Esophagus muscularis mucosa (tissue), 4 donors: ENCODE measurements at places on chromosomes 7 and 10. TPM values are rescaled to one million over a fixed set of nuclear protein-coding genes. Genes with fewer than 3 reads are reported as not detected.

DNAH11 gene
- total RNA-seq: 14.2 TPM

CYP3A4 gene
- not detected for total RNA-seq

PSD gene
- 268 TPM for total RNA-seq

BLOC1S2 gene
- total RNA-seq: 20.4 TPM

CTTNBP2 gene
- total RNA-seq: 12.1 TPM

JAZF1 gene
- 33.8 TPM for total RNA-seq

UNCX gene
- not detected for total RNA-seq

ITGA8 gene
- 53.3 TPM for total RNA-seq

SFTPA1 gene
- total RNA-seq: not detected

FASTK gene
- 57.7 TPM for total RNA-seq

DNA sequence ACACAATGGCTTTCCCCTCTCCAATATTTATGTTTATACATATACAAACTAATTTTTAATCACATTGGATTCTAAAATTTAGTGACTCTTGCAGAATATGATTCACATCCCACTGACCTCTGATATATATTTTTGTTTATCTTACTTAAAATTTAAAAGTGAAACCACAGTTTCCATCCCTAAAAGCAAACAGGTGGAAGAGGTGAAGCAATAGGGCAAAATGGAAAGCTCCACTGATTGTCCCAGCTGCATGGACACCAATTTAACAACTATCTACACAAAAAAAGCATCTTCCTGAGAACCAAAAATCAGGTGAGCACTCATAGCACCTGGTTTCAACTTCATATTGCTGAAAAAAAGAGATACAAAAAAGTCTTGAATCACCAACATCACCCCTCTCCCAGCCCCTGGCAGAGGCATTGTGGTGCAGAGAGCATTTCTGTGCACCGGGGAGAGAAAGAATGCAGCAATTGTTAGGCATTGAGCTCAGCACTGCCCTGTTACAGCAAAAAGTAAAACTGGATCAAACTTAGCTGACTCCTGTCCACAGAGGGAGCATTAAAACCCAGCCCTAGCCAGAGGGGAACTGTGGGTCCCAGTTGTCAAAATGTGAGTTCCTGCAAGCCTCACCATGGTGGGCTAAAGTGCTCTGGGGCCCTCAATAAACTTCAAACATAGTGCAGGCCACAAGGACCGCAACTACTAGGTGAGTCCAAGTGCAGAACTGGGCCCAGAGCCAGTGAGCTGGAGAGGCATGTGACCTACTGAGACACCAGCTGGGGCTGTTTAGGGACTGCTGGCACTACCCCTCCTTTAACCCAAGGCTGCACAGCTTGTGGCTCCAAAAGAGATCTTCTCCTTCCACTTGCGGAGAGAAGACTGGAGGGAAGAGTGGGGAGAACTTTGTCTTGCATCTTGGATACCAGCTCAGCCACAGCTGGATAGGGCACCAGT lies 92.1 kb downstream of the SIRT1 start:
- DNase-seq: no peak
- H3K36me3 ChIP-seq: peaks cover 52% of the 10 kb centered on the region
- no peaks in the 10 kb centered on the region for H3K27me3 ChIP-seq
- H3K4me3 ChIP-seq: no peak overlapping the region

DNA sequence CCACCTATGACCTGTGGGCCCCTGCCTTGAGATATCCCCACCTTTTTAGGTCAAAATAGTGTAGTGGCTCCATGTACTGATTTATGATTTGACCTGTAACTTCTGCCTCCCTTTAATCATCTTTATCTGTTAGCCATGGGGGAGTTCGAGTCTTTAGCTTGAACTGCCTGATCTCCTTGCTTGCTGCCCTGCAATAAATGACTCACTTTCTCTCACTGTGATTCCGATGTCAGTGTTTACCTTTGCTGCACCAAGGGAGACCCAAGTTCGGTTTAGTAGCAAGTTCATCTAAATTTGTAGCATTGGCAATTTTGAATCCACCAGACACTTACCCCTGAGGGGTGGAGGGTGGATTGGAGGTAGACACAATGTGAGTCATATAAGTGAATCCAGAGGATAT lies 814.6 kb upstream of the AUTS2 start:
- no peaks in the 10 kb centered on the region for H3K36me3 ChIP-seq
- H3K27ac ChIP-seq: no peak overlapping the region
- no peaks in the 10 kb centered on the region for H3K27me3 ChIP-seq
- DNase-seq: no peak
- H3K4me1 ChIP-seq: no peaks in the 10 kb centered on the region

DNA sequence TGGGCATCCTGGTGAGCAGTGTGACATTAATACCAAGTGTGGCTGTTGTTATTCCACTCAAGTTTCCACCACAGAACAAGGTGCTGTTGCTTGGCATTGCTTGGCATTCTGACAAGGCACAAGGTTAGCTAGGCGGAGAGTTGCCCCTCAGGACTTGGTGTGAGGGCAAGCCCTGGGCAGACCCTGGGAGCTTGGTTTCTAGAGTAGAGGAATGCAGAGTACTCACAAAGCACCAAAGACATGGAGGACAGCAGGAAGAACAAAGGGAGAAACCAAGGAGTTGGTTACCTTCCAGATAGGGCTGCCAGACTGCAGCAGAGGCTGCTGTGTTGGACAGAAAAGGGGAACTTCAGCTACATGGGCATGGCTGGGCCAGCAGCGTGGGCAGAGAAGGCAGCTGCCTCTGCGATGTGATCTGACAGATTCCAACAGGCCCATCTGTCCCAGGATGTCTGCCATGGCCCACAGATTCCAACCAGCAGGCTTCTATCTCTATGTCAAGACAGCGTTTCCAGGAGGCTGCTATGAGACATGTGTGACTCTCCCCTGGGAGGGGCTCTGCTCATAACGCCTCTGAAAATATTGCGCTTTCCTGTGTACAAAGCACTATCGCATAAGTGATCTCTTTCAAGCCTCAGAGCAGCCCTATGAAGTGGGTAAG lies 1.8 kb downstream of the GOLGA7B start:
- H3K36me3 ChIP-seq: no peaks in the 10 kb centered on the region
- no peak overlapping the region for H3K27ac ChIP-seq
- no peaks in the 10 kb centered on the region for H3K27me3 ChIP-seq
- DNase-seq: no peak

DNA sequence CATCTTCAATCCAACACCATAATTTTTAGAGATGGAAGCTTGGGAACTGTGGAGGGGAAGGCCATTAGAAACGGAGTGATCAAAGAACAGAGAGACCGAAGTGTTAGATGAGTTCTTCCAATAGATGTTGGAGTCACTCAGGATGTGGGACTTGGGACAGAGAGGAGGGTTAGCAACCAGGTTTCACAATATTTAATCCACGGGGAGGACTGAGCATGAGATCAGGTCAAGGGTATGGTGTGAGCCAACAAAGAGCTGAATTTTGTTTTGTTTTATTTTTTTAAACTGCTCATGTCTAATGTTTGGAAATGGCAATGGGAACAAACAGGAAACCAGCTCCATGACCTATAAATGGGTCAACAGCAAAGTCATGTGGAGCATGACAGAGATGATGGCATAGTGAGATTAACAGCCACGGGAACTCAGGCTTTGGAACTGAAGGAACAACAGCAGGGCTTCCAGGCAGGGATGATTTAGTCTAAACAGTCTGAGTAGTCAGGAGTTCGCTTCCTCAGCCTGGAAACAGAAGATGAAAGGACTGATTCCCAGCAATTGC lies 38.9 kb upstream of the AMPH start:
- no peaks in the 10 kb centered on the region for H3K27me3 ChIP-seq
- no peak overlapping the region for H3K4me3 ChIP-seq
- peaks cover 6% of the 10 kb centered on the region for H3K4me1 ChIP-seq
- no peaks in the 10 kb centered on the region for H3K36me3 ChIP-seq
- peak overlapping the region; percentile 20 for H3K27ac ChIP-seq
- no peak for DNase-seq

DNA sequence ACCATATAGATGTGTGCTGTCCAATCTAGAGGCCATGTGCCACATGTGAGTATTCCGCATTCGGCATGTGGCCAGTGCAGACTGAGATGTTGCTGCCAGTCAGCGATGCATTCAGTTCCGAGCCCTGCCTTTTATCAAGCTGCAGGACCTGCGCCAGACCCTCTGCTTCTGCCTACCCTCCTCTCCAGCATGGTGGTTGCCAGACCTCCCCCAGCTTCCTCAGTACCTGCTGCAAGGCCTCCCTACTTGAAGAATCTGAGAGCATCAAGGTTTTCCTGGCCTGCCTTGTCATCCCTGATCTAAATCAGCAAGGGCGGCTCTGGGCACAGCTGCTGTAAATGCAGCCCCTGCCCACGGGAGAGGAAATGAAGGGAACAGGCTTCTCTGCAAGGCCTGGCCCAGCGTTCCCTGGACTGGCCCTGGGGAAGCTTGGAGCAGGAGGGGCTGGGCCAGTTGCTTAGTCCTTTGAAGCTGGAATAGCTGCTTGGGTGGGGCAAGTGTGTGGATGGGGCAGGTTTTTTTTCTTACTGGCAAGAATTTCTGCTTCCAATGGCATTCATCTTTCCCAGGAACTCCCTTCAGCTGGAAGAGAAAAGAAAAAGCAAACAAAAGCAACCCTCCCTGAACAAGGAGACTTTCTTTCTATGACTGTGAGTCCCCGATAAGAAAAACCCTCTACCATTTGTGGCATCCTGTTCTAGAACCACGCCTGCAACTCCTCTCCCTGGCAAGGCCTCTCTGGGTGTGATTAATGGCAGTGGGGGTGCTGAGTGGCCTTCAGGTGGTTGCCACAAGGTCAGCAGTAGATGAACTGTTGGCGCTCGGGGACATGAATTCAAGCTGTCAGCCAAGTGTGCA lies 93.0 kb downstream of the NHLRC2 start:
- H3K27me3 ChIP-seq: no peaks in the 10 kb centered on the region
- no peak overlapping the region for H3K4me3 ChIP-seq
- no peak overlapping the region for H3K27ac ChIP-seq
- no peak for DNase-seq
- H3K4me1 ChIP-seq: peaks cover 14% of the 10 kb centered on the region

DNA sequence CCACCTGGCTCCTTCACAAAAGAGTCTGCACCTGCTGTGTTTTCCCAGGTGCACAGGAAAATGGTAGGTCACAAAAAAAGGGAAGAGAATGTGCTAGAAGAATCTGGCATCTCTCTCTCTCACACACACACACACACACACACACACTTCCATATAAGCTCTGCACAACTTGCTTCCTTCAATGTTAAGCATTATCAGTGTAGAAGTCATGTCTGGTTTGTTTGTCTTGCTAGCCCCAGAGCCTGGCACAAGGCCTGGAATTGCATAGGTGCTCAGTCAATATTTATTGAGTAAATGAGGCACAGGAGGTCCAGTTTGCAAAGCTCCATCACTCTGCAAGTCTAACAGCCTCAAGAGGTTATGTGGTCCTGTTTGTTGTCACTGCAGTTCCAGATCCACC lies 867.3 kb upstream of the AUTS2 start:
- no peak for DNase-seq
- no peaks in the 10 kb centered on the region for H3K27me3 ChIP-seq
- H3K36me3 ChIP-seq: no peaks in the 10 kb centered on the region
- H3K4me1 ChIP-seq: peaks cover 10% of the 10 kb centered on the region

DNA sequence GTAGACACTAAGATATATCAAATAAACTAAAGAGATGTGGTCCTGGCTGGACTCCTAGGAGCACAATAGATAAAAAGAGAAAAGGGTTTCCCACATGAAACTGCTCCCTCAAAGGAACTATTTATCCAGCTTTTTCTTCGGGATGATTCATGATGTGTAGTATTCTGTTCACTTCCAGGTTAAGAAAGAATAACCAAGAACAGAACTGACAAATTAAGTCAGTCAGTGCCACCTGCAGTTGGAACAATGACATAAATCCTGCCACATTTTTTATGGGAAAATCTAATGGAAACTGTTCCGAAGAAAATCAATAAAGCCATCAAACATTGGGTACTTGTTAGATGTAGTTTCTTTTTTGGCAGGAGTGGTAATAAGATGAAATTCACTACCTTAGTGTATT lies 87.1 kb downstream of the POLR1F start:
- H3K36me3 ChIP-seq: no peaks in the 10 kb centered on the region
- H3K4me3 ChIP-seq: no peak overlapping the region
- H3K27ac ChIP-seq: no peak overlapping the region
- H3K27me3 ChIP-seq: no peaks in the 10 kb centered on the region

DNA sequence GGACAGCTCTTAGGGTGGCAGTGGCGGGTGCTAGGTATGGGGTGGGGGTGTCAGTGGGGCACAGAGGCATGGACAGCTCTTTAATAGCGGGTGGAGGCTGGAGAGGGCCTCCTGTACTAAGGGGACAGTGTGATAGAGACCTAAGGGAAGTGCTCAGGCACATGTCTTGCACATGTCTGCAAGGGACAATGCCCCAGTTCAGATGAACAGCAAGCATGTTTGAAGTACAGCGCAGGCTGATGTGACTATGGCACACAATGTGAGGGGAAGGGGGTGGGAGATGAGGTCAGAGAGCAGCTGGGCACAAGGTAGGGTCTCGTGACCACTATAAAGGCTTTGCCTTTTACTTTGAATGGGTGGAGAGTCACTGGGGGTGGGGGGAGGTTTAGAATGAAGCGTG lies 3.5 kb downstream of the GIMAP8 start:
- H3K27ac ChIP-seq: peak overlapping the region; percentile 20
- H3K4me3 ChIP-seq: peak overlapping the region; percentile 50
- DNase-seq: no peak
- peaks cover 22% of the 10 kb centered on the region for H3K27me3 ChIP-seq

GRCh38 chr10:113651021-113651420 lies 12.8 kb downstream of the NRAP start:
- peaks cover 9% of the 10 kb centered on the region for H3K4me1 ChIP-seq
- H3K27ac ChIP-seq: no peak overlapping the region
- no peaks in the 10 kb centered on the region for H3K27me3 ChIP-seq
- H3K36me3 ChIP-seq: no peaks in the 10 kb centered on the region
- H3K4me3 ChIP-seq: no peak overlapping the region

GRCh38 chr7:7693881-7694280 lies 24.5 kb downstream of the RPA3 start:
- H3K27me3 ChIP-seq: no peaks in the 10 kb centered on the region
- no peak for DNase-seq
- no peaks in the 10 kb centered on the region for H3K36me3 ChIP-seq
- no peak overlapping the region for H3K4me3 ChIP-seq
- H3K27ac ChIP-seq: no peak overlapping the region
- peaks cover 19% of the 10 kb centered on the region for H3K4me1 ChIP-seq

GRCh38 chr10:101563007-101563406 lies 25.1 kb downstream of the POLL start:
- peaks cover 14% of the 10 kb centered on the region for H3K27me3 ChIP-seq
- H3K36me3 ChIP-seq: no peaks in the 10 kb centered on the region
- no peak overlapping the region for H3K4me3 ChIP-seq
- no peak for DNase-seq
- H3K4me1 ChIP-seq: peaks cover 11% of the 10 kb centered on the region

- no peaks in the 10 kb centered on the region for H3K36me3 ChIP-seq
- peak overlapping the region; percentile 64 for H3K4me3 ChIP-seq
- H3K4me1 ChIP-seq: peaks cover 33% of the 10 kb centered on the region
- no peak for DNase-seq
Measured at GRCh38 chr7:37915438-37915837, 1.2 kb downstream of the SFRP4 start.

- H3K4me3 ChIP-seq: no peak overlapping the region
- peaks cover 17% of the 10 kb centered on the region for H3K4me1 ChIP-seq
- H3K27ac ChIP-seq: no peak overlapping the region
- no peaks in the 10 kb centered on the region for H3K27me3 ChIP-seq
- no peak for DNase-seq
- H3K36me3 ChIP-seq: no peaks in the 10 kb centered on the region
Measured at GRCh38 chr10:62264702-62265436, 3.8 kb downstream of the RTKN2 start.
